A549 treated with CpdA at 1 μM for 4 hours (cell line): ENCODE measurements at places on chromosomes 13 and 19. TPM values are rescaled to one million over a fixed set of nuclear protein-coding genes. Genes with fewer than 3 reads are reported as not detected.

GAPDHS gene
- not detected in 5 replicates for total RNA-seq

CABP5 gene
- total RNA-seq = not detected in 5 replicates

SIGLEC8 gene
- not detected in 5 replicates for total RNA-seq

ZNF99 gene
- not detected in 5 replicates for total RNA-seq

IGFL2 gene
- total RNA-seq = 0.20 to 1.2 TPM (median 0.83 TPM) in 5 replicates

GDF15 gene
- 32.5 to 82.2 TPM (median 56.6 TPM) in 5 replicates for total RNA-seq

AMER2 gene
- total RNA-seq = not detected in 5 replicates

CEACAM3 gene
- not detected in 5 replicates for total RNA-seq

CATSPERD gene
- 0.05 TPM in 1 of 5 replicates, not detected in the others for total RNA-seq

APOE gene
- total RNA-seq = 11.0 to 19.4 TPM (median 15.3 TPM) in 5 replicates

LRG1 gene
- 0.09 to 0.28 TPM (median 0.13 TPM) in 4 of 5 replicates, not detected in the other for total RNA-seq

CDX2 gene
- 0.79 to 1.9 TPM (median 1.1 TPM) in 5 replicates for total RNA-seq

UHRF1 gene
- total RNA-seq = 45.2 to 50.9 TPM (median 48.1 TPM) in 5 replicates

ITGBL1 gene
- 1.5 to 1.7 TPM (median 1.6 TPM) in 5 replicates for total RNA-seq

RINL gene
- total RNA-seq = 2.6 to 3.6 TPM (median 2.8 TPM) in 5 replicates

CRX gene
- total RNA-seq = not detected in 5 replicates

COX7A1 gene
- total RNA-seq = not detected in 5 replicates

LYL1 gene
- 0.62 to 1.0 TPM (median 0.77 TPM) in 5 replicates for total RNA-seq

MUC16 gene
- total RNA-seq = 0.02 to 0.08 TPM (median 0.03 TPM) in 5 replicates
